ENCODE measurements at places on chromosomes 2 and 18. TPM values are rescaled to one million over a fixed set of nuclear protein-coding genes. Genes with fewer than 3 reads are reported as not detected.

- DNase-seq = no peak
Measured at GRCh38 chr18:34972765-34973414, 68.3 kb upstream of the MAPRE2 start.

GRCh38 chr18:2848247-2849246 lies 1.7 kb downstream of the EMILIN2 start:
- DNase-seq = no peak

DNA sequence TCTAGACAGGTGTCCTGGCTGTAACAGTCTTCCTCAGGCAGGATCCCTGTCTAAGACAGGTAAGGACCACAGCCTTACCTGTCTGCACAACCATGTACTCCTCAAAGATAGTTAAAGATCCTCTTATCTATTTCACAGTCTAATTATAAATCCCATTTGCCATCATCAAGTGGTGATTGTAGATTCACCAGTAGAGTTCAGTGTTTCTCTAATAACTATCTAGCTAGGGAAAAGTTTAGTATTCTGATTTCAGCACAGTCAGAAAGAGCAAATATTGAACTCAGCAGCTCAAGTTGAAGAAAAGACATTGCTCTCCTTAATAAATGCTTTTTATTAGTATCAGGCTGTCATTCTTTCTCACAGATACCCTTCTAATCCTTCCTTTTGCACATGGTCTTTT lies 1305.5 kb upstream of the NXPH2 start:
- no peak for DNase-seq

DNA sequence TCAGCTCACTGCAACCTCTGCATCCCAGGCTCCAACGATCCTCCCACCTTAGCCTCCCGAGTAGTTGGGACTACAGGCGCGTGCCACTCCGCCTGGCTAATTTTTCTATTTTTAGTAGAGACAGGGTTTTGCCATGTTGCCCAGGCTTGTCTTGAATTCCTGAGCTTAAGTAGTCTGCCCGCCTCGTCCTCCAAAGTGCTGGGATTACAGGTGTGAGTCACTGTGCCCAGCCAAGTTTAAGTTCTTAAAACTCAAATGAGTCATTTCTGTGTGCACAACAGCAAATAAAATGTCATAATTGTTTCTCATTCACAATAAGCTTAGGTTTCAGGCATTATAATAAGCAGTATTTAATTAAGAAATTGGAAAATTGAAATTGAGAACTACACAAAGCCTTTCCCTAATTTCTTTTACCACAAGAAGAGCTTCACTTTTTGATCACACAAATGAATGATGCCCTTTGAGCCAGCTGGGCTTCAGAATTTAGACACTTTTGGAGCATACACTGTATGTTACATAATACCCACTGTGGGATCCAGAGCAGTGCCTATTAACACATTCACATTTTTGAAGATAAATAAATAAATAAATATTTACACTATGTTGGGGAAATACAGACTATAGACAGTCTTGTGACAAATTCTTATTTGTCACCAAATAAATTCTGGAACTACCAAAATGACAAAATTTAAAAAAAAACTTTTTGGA lies 8.6 kb upstream of the ME2 start:
- peak; percentile 61 for DNase-seq

- DNase-seq = no peak
Measured at GRCh38 chr18:12309683-12310198, 1.7 kb downstream of the TUBB6 start.

DNA sequence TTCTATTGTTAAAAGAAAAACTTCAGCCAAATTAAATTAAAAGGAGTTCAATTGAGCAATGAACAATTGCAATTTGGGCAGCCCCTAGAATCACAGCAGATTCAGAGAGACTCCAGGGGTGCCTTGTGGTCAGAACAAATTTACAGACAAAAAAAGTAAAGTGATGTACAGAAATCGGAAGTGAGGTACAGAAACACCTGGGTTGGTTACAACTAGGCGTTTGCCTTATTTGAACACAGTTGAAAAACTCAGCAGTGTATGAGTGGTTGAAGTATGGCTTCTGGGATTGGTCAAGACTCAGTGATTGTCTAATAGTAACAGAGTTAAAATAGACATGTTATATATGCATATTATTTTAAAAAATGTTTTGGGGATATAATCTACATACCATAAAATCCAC lies 98.5 kb upstream of the ZSWIM2 start:
- no peak for DNase-seq

DNA sequence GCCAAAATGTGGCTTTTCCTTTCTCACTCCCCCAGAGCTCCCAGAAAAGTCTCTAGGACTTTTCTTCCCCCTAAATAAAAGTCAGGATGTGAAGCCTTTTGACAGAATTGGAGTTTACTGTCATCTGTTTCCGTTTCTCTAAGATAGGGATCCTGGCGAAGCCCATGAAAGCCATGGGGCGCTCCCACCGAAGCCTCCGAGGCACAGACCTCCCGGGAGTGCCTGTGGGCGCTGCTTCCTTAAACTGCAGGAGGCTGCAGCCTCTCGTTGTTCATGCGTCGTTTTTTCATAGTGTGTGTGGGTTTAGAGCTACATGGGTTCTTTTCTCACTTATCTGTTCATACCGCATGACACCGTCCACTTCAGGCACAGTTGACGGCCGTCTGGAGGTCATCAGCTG lies 56.8 kb downstream of the ASAP2 start:
- DNase-seq = no peak

GRCh38 chr2:113996671-113997594 lies 107.0 kb downstream of the ACTR3 start:
- DNase-seq = peak; percentile 18

DNA sequence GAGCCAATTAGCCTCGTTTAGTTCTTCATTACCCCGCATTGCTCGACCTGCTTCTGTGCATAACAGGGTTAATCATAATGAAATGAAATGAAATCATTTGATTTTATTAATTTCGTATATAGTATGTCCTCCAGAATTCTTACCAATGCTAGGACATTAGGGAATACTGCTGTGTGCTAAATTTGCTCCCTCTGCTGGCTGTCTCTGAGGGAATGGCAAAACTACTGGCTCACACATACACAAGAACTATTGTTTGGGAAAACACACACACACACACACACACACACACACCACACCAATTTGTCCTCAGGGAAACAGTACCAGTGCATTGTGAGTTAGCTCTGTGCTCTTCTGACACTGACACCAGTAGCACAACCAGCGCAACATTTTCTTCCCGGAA lies 273.3 kb upstream of the TCF4 start:
- peak; percentile 50 for DNase-seq

DNA sequence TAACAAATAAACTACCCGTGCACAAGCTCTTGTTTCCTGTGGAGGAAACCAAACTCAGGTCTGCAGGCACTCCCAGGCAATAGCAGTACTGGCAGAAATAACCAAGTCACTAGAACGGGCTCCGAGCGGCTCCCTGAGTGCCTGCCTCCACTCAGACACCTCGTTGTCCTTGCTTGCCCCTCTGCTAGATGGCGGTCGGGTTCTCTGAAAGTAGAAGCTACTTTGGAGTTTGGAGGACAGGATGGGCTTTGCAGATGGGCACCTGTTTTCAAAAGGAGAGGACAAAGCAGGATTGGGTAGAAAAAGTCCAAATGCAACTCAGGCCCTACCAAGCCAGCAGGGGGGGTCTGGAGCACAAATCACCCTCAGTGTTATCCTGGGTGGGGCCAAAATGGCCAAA lies 136.4 kb downstream of the LRRC30 start:
- no peak for DNase-seq

- no peak for DNase-seq
Measured at GRCh38 chr18:76436342-76436741, 58.7 kb downstream of the ZNF516 start.

- DNase-seq = no peak
Measured at GRCh38 chr18:22623513-22623912, 205.8 kb upstream of the CTAGE1 start.

- DNase-seq = no peak
Measured at GRCh38 chr2:167490455-167490854, 602.2 kb downstream of the XIRP2 start.

- no peak for DNase-seq
Measured at GRCh38 chr2:226788881-226789490, 10.6 kb downstream of the IRS1 start.

GRCh38 chr2:125560855-125561254 lies 1095.1 kb upstream of the GYPC start:
- no peak for DNase-seq

GRCh38 chr18:48777744-48778116 lies 173.0 kb downstream of the SMAD7 start:
- DNase-seq = no peak

DNA sequence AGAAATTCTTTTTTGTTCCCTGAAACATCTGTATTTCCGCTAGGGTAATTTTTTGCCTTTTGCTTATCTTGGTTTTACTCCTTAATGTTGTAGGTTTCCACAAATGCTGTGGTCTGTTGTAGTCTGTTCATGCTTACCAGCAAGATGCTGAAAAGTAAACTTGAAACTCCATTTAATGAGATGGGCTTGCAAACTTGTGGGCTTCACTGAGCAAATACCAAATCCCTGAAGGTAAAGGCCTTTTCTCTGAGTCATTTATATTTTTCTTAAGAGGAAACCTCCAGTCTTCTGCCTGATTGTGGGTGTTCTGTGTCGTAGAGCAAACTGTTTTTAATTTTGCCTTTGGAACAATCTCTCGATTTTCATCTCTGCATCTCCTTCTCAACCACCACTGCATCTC lies 9.3 kb downstream of the SP140 start:
- no peak for DNase-seq

GRCh38 chr18:80246445-80247392 lies 595 bp downstream of the PARD6G start:
- DNase-seq = peak; percentile 15

- no peak for DNase-seq
Measured at GRCh38 chr18:73235921-73236320, 368.1 kb upstream of the NETO1 start.

GRCh38 chr18:25229920-25230319 lies 122.0 kb downstream of the ZNF521 start:
- no peak for DNase-seq

DNA sequence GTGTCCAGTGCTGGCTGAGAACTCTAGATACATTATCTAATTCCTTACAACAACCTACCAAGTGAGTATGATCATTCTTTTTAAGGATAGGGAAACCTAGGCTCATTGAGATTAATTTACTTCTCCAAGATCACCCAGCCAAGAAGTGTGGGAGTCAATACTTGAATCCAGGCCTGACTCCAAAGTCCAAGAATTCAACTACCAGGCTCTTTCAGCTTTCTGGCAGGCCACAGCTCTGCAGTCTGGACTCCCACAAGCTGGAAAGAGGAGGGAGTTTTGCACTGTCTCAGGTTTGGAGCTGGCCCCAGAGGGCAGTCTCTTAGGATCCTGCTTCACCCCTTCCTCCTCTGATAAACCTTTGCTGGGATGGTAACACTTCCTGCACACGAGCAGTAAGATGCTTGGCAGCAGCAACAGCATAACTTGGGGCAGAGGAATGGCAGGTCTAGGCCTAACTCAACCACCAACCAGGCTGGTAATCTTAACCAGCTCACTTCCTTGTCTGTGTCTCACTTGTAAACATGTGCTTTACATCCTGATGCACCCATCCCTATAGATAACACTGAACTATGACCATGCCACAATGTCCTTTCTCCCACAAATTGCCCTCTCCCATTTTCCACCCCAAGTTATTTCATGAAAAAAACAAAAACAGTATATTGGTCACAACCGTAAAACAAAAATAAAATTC lies 111.1 kb upstream of the ACAA2 start:
- no peak for DNase-seq

- DNase-seq = peak; percentile 68
Measured at GRCh38 chr18:54444319-54444914, 86.7 kb downstream of the C18orf54 start.

DNA sequence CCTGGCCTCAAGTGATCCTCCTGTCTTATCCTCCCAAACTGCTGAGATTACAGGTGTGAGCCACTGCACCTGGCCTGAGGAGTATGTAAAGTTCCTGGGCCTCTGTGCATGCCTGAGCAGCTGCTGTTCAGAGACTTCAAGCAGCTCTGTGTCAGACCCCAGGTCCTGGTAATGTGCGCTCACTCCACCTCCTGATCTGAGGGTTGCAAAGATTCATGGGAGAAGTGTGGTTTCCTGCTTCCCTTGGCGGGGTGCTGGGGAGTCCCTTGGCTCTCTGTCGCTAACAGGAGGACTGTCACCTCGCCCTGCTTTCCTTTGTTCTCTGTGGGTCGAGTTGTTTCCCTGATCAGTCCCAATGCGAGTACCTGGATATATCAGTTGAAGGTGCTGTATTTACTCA lies 8.6 kb upstream of the IL36A start:
- DNase-seq = no peak

GRCh38 chr2:38465789-38466127 lies 88.7 kb upstream of the ATL2 start:
- peak; percentile 78 for DNase-seq

GRCh38 chr2:49241501-49241900 lies 87.2 kb upstream of the FSHR start:
- DNase-seq = no peak

- no peak for DNase-seq
Measured at GRCh38 chr2:86350751-86351150, 13.3 kb upstream of the REEP1 start.

DNA sequence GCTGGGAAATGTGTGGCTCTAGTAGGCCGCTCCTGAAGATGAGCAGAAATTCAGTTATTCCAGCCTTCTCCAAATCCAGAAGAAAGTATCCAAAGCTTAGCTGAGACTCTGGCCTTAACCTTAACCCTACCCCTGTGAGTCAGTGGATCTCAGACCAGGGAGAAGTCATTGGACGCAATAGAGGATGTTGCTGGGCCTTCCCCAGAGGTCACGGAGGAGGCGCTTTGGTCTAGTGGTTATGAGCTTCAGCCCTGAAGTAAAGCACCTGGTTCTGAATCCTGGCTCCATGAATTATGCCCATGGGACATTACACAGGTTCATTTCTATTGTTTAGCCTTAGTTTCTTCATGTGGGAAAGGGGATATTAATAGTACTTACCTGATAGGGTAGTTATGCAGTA lies 24.0 kb downstream of the PKDCC start:
- no peak for DNase-seq

DNA sequence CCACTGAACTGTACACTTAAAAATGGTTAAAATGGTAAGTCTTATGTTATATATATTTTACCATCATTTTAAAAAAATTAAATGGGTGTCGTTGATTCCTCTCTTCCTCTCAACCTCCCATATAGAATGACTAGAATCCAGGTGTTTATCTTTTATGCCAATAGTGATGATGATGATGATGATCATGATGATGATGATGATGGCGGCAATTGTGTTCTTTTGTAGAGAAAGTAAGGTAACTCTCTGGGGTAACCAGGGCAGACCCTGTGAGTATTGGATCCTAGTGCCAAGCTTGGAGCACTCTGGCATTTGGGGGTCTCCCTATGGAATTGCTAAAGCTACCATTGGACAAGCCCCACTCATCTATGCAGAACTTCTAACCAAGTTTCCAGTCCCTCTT lies 113.6 kb downstream of the GLI2 start:
- no peak for DNase-seq

The AFG3L2 gene
- 100 TPM for total RNA-seq

The EML6 gene
- total RNA-seq = 3.5 TPM

The EML4 gene
- 24.8 TPM for total RNA-seq

The RESP18 gene
- not detected for total RNA-seq

The KLHL41 gene
- 1,869 TPM for total RNA-seq

The DSG4 gene
- not detected for total RNA-seq

The CYB5A gene
- 48.7 TPM for total RNA-seq

The ZC3H8 gene
- 7.9 TPM for total RNA-seq

The GNAL gene
- 0.36 TPM for total RNA-seq

The ELOA2 gene
- total RNA-seq = not detected
